SK-N-SH (cell line): ENCODE measurements at places on chromosomes 3 and 15. TPM values are rescaled to one million over a fixed set of nuclear protein-coding genes. Genes with fewer than 3 reads are reported as not detected.

DNA sequence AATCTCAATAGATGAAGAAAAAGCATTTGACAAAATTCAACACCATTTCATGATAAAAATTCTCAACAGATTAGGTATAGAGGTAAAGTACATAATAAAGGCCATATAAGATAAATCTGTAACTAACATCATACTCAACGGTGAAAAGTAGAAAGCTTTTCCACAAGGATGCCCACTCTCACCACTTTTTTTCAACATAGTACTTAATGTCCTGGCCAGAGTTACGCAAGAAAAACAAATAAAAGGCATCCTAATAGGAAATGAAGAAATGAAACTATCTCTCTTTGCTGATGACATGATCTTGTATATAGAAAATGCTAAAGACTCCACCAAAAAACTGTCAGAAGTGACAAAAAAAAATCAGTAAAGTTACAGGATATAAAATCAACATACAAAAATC, 33.0 kb downstream of the THBS1 start:
- H3K27me3 ChIP-seq: no peaks in the 10 kb centered on the region
- DNase-seq: no peak
- no peak overlapping the region for H3K27ac ChIP-seq
- H3K4me3 ChIP-seq: no peak overlapping the region

- no peak overlapping the region for H3K27ac ChIP-seq
- no peaks in the 10 kb centered on the region for H3K27me3 ChIP-seq
- no peak overlapping the region for H3K4me3 ChIP-seq
- H3K4me1 ChIP-seq: no peaks in the 10 kb centered on the region; the same call in 1 of the 2 replicates
- no peak for DNase-seq
- no peaks in the 10 kb centered on the region; the same call in 1 of the 2 replicates for H3K36me3 ChIP-seq
Observed at GRCh38 chr15:71133747-71134472, 18.6 kb downstream of the THSD4 start.

LRRK1 gene
- 6.5 and 6.9 TPM in 2 replicates for polyA plus RNA-seq

TMEM44 gene
- 22.6 and 26.1 TPM in 2 replicates for polyA plus RNA-seq
